ENCODE measurements at places on chromosomes 1 and 21.
A peak's percentile ranks its signal among the peaks of the same experiment; 100 is the strongest.

- no peak for DNase-seq
These were observed 185.5 kb downstream of the ZNF281 start for GRCh38 chr1:200224315-200224714.

DNA sequence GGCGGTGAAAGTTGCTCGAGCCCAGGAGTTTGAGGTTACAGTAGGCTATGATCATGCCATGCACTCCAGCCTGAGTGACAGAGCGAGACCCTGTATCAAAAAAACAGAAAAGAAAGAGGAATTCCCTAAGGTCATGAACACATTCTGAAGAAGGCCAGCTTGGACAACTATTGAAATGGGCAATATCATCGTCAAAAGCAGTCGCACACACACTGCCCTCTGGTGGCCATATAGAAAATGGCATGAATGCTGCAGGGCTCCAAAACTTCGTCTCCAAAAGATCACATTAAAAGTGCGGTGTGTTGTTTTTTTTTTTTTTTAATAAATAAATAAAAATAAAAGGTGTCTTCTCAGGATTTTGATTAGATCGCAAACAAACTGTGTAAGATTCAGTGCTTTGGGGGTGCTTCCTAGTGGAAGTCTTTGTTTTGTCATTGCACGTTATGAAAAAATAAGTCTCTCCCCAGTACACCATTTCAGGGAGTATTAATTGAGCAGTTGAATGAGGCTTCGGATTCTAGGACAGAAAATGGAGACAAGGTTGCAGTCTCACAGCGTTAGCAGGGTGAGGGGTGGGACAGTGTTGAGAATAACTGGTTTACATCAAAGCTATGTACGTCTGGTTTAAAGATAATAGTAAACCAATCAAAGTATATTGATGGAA lies 87.5 kb upstream of the FMN2 start:
- no peak for DNase-seq

GRCh38 chr21:18960306-18960705 lies 556.7 kb upstream of the TMPRSS15 start:
- no peak for DNase-seq

DNA sequence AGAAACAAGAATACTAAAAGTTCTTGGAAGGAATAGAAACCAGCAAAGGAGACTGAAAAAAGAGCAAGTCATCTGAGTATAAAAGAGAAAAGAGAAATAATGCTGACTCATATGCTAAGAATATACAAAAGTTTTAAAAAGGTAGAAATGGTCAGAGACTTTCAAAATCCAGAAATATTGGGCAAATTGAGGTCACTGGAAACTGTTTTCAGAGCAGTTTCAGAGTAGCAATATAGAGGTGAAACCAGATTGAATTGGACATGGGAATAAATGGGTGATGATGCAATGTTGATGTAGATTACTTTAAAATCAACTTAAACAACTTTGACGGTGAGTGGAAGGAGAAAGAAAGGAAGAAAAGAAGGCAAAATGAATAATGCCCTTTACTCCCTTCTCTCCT lies 1.8 kb upstream of the RPS6KC1 start:
- no peak for DNase-seq

DNA sequence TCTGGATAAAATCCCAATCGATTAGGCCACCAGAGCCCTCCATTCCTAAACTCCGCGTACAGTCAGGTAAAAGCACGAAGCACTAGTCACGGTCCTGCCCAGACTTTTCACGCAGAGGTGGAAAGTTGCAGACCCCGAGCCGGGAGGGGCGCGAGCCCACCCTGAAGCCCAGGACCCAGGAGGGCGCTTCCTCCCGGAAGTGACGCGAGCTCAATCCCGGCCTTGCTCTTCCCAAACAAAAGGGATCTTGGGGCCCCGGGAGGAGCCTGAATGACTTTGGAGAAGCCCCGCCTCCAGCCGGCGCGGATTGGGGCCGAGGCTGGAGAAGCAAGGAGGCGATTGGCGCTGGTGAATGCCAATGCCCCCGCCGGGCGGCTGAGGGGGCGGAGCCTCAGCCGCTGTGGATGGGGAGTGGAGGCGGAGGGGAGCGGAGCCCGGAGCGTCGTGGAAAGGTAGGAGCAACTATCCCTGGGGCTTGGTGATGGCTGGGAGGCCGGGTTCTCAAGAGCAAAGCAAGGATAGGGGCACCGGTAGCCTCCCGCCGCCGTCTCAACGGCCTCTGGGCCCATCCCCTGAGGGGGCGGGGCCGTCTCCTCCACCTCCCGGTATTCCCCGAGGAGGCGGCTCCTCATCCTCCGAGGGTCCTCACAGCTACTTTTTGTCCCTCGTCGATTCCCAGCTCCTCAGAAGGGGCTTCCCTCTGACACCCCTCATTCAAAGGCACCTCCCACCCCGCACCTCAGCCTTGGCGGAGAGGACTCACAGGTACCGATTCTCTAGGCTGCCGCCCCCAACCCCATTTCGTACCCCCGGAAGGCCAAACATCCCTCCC lies at the start of gene CTTNBP2NL:
Gene CTTNBP2NL, plus strand, starts transcription at position 394 of the 832 bp plus-strand sequence. CDS start 19,952 bp downstream, outside the sequence.
- DNase-seq = peak; percentile 66

DNA sequence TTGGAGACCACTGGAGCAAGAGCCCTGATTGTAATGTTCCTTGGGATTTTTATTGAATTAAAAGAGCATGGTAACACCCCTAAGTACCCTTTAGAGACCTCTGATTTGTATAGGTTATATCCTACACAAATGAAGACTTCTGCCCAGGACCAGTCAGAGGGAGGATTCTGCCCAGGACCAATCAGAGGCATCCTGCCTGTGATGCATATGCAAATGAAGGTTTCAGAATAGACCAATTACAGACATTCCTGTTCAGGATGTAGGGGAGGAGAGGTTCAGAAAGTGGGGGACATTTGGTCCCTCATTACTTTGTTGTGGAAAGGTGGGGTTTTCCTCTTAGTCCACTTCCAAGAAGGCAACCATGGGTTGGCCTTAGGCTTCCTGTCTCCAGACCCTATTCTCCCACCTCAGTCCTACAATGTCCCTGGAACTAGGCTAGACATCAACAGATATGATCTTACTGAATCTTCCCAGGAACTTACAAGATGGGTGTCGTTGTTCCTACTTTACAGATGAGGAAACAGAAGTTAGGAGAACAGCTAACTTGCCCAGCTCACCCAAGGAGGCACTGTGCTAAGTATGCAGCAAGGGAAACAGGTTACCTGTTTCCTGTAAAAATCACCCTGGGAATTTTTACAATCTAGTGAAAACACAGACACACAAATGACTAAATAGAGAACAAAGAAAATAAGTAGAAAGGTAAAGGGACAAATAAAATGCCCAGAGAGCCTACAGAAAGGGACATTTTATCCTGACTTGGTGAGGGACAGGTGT lies 36.8 kb upstream of the SFPQ start:
- no peak for DNase-seq

Measured in naive thymus-derived CD4-positive, alpha-beta T cell (primary cell).